Midbrain (tissue), 1 donor: ENCODE measurements at places on chromosomes 13 and 19.

DNA sequence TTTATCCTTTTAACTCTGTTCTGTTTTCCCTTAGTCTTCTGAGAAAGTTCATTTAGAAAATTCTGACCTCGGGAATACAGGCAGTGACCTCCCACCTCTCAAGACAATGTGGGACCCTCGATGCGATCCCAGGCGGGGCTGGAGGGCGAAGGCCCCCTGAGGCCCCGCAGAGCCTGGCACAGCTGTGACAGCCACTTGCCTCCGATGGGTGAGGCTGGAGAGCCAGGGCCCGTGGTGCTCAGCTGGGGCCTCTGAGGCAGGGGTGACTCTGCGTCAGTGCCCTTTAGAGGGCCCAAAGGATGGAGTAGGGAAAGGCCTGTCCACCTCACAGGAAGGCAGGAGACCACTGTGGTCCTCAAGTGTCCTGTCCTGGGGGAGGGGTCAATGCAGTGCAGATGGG is 10.3 kb downstream of the GJA3 start:
- no peak for DNase-seq

DNA sequence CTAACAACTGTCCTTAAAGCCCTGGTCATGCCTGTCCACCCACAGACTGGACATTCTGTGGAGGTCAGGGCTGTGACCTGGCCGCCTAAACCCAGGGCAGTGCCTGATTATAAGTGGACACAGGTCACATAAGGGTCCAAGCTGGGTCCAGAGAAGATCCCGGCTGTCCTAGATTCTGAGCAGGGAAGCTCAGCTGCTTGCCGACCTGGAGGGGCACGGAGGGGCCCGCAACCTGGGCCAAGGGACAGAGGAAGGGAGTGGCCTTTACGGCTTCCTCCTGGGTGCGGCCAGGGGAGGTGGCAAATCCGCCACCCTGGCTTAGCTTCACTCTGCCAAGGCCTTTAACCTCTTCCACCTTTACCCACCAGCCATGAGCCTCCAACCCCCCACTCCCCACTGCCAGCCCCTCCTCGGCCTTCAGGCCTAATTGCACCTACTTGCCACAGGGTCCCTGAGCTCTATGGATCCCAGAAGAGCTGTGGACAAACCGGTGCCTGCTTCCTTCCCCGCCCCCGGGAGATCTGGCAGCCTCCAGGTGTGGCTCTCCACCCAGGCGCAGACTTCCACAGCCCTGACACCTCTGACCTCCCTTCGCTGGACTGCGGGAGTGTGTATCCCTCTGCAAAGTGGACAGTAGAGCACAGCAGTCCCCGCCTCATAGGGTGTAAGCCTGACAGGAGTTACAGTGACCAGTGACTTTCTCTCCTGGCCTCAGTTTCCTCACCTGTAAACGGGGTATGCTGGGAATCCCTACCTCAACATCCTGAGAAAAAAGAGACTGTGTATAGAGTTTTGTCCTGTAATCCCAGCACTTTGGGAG is 1.7 kb downstream of the CD320 start:
- DNase-seq = no peak

GRCh38 chr19:12796146-12797071 is 5.1 kb downstream of the JUNB start:
- DNase-seq = peak; percentile 85

DNA sequence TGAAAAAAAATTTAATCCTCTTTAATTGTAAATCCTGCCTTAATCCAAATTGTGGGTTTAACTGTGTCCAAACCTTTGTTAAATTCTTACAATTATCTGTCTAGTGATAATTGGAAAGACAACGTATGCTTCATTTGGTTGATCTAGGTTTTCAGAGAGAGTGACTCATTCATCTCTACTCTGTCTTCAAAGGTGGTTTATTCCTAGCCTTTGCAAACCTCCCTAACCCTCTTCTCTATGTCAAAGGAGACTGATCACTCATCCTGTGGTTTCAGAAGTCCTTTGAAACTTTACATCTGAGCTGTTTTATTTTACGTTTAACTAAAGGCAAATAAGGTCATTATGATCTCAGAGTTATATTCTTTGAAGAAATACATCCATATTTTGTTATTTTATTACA is 8.8 kb upstream of the OXGR1 start:
- no peak for DNase-seq
